Stimulated activated CD4-positive, alpha-beta T cell treated with anti-CD3 and anti-CD28 coated beads, Interleukin-12 subunit alpha, Interleukin-12 subunit beta, amount 100 ng/mL, for 48 hours (primary cell): ENCODE measurements at places on chromosomes 4 and X.

- DNase-seq = no peak
Measured at GRCh38 chrX:37371578-37371991, 22.4 kb downstream of the PRRG1 start.

DNA sequence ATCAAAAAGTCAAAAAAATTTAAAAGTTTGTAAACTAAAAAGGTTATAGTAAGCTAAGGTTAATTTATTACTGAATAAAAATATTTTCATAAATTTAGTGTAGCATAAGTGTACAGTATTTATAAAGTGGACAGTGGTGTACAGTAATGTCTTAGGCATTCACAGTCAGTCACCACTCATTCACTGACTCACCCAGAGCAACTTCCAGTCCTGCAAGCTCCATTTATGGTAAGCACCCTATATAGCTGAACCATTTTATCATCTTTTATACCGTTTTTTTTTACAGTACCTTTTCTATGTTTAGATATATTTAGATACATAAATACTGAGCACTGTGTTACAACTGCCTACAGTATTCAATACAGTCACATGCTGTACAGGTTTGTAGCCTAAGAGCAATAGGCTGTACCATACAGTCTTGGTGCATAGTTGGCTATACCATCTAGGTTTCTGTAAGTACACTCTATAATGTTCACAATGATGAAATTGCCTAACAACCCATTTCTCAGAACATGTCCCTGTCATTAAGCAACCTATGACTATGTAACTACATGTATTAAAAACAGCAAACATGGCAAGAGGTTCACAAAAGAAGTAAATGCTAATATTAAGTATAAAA lies 18.6 kb downstream of the ACSL4 start:
- no peak for DNase-seq

DNA sequence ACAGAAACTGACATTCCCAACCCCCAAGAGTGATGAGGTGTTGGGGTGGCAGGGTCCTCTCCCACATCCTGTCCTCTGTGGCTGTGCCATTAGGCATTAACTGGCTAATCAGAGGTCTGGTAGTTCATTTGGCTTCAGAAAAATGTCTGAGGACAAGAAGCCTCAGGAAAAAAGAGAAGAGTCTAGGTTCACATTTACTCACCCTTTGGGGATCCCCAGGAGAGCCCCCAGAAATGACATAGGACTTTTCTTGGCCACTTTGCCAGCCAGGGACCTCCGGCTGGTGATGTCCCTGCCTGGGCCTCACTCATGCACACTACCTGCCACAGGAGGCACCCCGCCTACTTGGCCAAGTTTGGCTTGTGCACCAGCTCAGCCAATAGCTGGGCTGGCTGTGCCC lies 173.0 kb downstream of the RBM46 start:
- no peak for DNase-seq

- DNase-seq = no peak
Measured at GRCh38 chr4:174859904-174860303, 30.9 kb upstream of the GLRA3 start.

- no peak for DNase-seq
Measured at GRCh38 chr4:184313058-184313581, 95.4 kb upstream of the ENPP6 start.

GRCh38 chr4:47118192-47118929 lies 87.0 kb downstream of the GABRB1 start:
- no peak for DNase-seq

DNA sequence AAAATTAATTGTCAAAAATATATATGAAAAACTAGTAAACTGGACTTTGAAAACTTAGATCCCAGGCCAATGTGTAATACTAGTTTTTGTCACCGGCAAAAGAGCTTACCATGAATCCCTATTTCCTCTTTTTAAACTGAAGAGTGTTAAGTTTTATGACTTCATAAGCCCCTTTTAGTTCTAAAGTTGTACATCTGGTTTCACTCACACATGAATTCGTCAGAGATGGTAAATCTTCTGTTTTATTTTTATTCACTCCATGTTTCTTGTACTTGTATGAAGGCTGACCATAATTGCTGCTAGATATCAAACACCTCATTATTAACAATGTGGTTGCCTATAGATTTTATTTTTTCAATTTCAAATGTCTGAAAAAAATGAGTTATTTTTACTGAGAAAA lies 827.9 kb downstream of the PCDH7 start:
- no peak for DNase-seq

- DNase-seq = no peak
Measured at GRCh38 chrX:44343412-44344141, at the start of gene EFHC2. TSS of gene EFHC2 (minus strand) at chrX:44343672. CDS start at chrX:44343588, 84 bp downstream.

DNA sequence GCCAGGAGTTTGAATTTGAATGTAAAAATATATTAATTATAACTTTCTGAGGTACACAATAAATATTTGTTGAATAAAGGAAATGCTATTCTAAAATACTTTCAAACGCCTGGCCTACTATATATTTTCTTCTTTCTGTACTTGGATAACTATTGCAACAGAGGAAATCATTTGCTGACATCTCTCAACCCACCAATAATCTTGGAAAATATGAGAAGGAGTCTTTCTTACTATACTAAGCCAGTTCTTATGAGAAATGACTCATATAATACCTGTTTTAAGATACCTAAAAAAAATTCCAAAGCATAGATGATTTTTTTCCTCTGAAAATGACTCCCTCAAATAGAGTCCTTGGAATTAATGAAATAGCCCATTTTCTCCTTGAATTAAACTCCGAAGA lies 64.1 kb downstream of the CAMK2D start:
- no peak for DNase-seq

- peak; percentile 12 for DNase-seq
Measured at GRCh38 chrX:134625315-134625718, 33.0 kb downstream of the PLAC1 start.

DNA sequence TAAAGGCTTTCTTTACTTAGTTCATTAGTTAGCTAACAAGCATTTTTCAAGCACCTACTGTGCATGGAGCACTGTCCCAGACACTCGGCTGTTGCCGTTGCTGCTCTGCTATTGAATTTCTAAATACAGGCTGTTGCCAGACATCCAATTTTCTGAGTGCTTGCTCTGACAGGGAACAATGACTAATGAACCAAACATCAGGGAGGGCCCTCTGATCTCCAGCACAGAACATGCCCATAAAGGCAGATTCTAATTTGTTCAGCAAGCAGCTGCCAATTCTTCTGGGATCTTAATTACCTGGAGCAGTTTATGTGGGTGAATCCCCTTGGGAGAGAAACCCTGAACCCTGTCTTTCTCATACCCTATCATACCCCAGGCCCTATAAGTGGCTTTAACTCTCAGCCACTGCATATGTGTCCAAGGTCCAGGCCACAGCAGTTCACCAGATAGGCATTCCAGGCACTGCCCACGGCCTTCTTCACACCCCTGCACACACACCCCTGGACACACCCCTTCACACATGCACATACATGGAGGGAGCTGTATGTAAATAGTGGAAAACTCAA lies 27.9 kb downstream of the TSC22D3 start:
- DNase-seq = no peak

- no peak for DNase-seq
Measured at GRCh38 chr4:19300213-19300612, 951.5 kb upstream of the SLIT2 start.

DNA sequence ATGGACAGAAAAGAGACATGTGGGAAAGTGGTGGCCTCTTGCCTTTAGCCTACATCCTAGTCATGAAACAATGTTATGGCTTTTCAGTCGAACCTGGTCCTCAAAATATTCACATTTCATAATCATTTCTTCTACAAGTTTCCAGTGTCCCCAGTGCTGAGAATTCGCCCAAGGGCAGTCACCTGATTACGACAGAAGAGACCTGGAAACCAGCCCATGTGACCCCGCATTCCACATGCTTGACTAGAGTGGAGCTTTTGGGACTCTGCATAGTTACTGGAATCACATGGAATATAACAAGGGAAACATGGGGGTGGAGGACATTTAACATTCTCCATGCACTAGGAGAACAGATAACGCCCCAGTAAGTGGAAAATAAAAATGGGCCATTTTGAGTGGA lies 100.1 kb downstream of the PPARGC1A start:
- DNase-seq = no peak

GRCh38 chrX:8043121-8043520 lies 115.9 kb upstream of the PNPLA4 start:
- DNase-seq = no peak
